ENCODE measurements at places on chromosomes 12 and 14.

DNA sequence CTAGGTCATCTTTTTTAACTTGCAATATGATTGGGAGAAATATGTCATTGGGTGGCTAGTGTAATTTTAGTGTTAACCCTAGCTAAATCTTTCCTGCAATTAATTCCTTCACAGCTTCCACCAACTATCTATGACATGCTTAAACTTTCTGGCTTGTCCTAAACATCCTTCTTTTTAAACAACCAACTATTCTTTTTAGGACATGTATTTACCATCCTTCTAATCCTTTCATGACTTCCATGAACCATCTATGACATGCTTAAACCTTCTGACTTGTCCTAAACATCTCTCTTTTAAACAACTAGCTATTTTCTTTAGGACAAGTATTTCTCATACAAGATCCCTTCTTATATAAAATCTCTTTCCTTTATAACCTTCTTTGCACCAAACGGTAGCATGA, 179.6 kb upstream of the PDZRN4 start:
- no peak for DNase-seq

DNA sequence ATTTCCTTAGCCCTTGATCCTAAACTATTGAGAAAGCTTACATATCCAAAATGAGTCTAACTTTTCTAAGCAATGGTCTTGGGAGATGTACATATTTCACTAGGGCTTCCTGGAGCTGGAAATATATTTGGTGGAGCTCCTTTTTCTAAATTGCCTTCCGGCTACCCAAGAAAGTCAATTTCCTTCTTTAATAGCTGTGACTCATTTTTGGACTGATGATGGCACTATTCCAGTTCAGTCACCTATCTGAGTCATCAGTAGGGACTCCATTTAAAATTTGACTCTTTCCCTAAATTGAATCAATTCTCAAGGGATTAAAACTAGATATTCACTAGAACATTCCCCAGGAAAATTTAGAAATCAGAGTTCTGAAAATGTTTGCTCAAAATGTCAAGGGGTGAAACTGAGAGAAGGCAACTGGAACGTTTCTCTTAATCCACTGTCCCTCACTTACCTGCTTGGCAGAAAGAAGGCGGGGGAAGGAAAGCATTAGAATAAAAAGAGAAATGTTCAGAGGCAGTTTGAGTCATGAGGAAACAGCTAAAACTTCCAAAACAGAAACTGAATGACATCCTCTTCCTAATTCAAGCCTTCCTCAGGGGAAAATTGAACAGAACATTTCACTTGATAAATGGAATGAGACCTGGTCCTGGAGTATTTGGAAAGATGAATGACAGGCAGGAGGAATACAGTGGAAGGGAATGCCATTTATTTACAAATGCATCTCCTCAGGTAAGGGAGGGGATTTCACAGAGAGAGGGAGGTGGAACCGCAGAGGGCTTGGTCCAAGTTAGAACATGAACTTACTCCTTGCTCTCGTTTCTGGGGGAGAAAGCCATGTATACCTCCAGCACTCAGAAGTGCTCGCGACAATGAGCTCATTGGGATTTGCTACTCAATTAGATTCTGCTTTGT, 91.2 kb downstream of the RGS6 start:
- DNase-seq: no peak

DNA sequence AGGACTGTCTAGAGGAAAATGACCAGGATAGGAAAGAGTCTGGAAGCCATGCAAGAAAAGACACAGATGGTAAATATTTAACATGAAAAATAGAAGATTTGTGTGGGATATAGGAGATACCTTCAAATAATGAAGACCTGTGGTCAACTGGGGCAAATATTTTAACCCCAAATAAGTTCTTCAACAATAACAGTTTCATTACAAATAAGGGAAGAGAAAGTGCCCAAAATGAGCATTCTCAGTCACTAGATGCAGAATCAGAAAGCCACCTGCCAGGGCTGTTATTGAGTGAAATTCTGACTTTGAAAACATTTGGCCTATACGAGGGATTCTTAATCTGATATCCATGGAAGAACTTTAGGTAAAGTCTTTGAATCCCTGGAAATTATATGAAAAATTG, 231.2 kb upstream of the PLEKHG7 start:
- no peak for DNase-seq

- DNase-seq: peak; percentile 96
These were observed 3.8 kb upstream of the SMARCC2 start for GRCh38 chr12:56193025-56193578.

- DNase-seq: no peak
These were observed 113.7 kb downstream of the SLC25A47 start for GRCh38 chr14:100436745-100437406.
